Stimulated activated CD4-positive, alpha-beta T cell treated with anti-CD3 and anti-CD28 coated beads, TNF-alpha, amount 100 ng/mL, for 48 hours (primary cell): ENCODE measurements at places on chromosomes 13 and 19.
A peak's percentile ranks its signal among the peaks of the same experiment; 100 is the strongest.

GRCh38 chr19:47470447-47471195 lies 1.1 kb downstream of the SLC8A2 start:
- no peak for DNase-seq

DNA sequence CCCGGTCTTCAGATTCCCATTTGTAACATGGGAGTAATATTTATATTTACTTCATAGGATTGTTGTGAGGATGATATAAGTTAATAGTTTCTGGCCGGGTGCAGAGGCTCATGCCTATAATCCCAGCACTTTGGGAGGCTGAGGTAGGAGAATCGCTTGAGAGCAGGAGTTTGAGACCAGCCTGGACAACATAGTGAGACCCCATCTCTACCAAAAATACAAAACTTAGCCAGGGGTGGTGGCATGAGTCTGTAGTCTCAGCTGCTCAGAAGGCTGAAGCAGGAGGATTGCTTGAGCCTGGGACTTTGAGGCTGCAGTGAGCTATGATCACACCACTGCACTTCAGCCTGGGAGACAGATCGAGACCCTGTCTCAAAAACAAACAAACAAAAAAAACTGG lies 11.2 kb downstream of the CATSPERG start:
- DNase-seq, result no peak

DNA sequence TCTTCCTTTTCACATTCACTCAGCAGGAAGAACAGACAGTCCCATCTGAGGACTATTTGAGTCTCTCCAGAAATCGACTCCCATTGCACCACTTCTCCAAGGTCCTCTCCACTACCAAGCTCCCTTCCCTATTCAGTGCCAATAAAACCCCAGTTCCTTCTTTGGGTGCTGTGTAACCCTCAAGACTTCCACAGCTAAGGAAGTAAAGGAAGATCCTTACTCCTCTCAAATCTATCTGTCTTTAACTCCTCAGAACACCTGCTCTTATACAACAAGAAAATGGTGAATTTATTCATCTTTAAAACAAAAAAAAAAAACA lies 29.2 kb upstream of the TM9SF2 start:
- no peak for DNase-seq

GRCh38 chr19:2546128-2547032 lies 70.5 kb downstream of the GADD45B start:
- no peak for DNase-seq

DNA sequence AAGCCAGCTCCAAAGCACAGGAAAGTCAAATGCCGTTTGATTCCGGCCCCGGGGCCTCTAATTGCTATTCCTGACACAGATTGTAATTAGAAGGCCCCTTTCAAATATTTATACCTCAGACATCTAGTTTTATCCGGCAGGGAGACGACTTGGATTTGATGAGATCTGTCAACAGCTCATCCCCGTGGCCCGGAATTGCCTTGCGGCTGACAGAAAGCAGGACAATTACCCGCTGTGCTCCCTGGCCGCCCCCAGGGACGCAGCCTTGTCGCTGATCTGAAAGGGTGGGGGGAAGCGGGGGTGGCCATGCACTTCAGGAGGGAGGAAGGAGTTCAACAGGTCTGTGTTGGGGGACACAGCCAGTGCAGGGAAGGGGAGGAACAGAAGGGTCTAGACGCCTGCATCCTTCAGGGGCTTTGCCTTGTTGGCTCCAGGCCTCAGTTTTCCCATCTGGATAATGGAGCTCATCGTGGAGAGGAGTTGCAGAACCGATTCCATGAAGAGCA lies 1.8 kb upstream of the SHD start:
- no peak for DNase-seq

DNA sequence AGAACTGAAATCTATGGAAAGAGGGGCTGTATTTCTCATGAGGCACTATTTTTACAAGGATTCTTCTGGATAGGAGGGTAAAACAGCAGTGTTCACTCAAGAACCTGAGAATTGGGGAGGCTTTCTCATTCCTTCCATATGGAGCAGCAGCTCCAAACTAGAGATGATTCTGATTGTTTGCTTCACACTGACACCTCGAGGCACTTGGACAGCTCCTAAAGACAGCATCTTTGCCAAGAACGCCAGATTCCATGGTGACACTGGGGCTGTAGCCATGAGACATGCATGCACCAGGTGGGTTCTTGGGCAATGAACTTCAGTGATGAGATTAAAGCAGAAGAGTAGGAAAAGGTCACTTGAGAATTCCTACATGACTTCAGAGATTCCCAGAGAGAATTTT lies 361.5 kb upstream of the HTR2A start:
- no peak for DNase-seq

DNA sequence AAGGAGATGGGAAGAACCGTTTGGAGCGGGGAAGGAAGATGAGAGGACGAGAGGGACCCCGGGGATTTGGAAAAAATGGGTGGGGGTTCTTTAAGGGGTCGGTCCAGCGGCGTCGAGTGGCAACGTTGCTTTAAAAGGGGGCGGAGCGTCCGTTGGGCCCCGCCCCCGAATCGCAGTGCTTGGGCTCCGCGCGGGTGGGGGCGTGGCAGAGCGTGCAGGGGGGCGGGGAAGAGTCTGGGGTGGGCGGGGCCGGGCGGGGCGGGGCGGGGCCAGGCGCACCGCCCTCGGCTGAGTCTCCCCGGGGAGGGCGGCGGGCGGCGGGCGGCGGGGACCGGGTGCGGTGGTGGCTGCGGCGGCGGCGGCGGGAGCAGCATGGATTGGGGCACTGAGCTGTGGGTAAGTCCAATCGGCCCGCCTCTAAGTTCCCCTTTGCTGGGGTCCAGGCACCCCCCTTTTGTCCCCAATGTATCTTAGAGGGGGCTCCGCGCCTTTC lies at the start of gene TRIP10:
TRIP10 (plus strand) TSS at position 291 of the 493 bp plus-strand sequence; CDS start at position 373, 82 bp downstream.
- DNase-seq, result peak; percentile 80

DNA sequence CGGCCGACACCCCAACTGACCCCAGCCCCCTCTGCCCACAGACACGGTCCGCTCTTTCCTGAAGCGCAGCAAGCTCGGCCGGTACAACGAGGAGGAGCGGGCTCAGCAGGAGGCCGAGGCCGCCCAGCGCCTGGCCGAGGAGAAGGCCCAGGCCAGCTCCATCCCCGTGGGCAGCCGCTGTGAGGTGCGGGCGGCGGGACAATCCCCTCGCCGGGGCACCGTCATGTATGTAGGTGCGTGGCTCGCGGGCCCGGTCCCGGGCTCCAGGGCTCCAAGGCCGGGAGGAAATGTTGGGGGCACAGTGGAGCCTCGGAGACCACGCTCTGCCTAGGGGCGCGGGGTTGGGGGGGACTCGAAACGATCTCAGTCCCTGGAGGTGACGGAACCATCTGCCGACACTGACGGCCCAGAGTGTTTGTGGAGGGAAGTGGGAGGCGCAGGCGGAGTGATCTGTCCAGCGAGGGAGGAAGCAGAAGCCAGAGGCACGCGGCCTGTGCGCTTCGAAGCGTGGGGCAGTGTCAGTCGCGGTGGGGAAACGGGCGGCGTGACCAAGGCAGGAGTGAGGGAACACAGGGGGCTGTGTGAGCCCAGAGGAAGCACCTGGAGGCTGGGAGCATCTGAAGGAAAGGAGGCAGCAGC lies 6.3 kb downstream of the TBCB start:
- no peak for DNase-seq

DNA sequence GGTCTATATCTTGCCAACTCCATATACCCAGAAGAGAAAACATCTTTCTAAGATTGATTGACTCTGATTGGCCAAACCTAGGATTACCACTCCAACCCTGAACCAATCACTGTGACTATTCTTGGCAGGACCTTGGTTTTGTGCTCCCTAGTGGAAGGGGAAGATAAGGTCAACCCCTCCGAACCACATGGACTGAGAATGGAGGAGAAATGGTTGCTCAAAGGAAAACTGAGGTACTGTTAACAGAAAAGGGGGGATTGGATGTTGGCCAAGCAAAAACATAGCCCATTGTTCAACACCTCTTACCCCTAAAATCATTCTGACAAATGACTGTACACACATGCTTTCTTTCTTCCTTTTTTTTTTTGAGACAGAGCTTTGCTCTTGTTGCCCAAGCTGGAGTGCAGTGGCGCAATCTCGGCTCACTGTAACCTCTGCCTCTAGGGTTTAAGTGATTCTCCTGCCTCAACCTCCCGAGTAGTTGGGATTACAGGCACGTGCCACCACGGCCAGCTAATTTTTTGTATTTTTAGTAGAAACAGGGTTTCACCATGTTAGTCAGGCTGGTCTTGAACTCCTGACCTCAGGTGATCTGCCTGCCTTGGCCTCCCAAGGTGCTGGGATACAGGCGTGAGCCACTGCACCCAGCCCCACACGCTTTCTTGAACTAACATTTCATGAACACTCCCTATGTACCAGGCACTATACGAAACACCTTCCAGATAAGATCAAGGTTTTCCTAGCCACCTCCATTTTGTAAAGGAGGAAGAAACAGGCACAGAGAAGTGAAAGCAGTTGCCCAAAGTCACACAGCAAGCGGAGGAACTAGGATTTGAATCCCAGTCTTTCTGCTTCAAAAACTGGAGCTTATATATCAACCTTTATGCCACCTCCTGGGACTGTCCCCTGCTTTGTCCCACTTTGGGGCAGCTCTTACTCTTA lies 6.5 kb downstream of the MEIOSIN start:
- no peak for DNase-seq

DNA sequence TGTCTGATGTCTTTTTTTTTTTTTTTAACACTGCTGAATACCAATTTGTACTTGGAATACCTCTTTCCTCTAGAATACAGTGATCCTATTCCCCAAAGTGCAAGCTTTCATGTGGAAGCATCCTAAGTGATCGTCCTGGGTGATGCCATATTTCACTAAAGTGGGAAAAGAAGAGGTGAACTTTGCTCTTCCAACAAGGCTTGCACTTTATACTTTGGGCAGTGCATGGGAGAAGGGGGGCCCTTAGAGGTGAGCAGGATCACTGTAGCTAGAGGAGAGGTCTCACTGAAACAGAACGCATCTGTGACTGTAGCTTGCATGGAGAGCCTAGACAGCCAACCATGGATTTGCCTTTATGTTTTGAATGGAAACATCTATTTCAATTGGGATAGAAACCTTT lies 173.8 kb downstream of the STK24 start:
- DNase-seq, result no peak

- no peak for DNase-seq
These were observed 14.4 kb downstream of the C3 start for GRCh38 chr19:6705931-6706632.

GRCh38 chr13:112692104-112692503 lies 2.3 kb downstream of the ATP11A start:
- DNase-seq, result no peak

DNA sequence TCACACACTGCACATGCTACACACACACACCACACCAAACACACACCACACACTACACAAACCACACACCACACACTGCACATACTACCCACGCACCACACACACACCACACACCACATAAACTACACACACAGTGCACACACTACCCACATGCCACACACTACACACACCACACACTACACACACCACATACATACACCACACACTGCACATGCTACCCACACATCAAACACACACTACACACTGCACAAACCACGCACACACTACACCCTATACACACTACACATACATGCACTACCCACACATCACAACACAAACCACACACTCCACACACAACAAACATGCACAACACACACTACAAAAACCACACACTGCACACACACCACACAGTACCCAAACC lies 6.0 kb downstream of the MAG start:
- DNase-seq, result no peak

DNA sequence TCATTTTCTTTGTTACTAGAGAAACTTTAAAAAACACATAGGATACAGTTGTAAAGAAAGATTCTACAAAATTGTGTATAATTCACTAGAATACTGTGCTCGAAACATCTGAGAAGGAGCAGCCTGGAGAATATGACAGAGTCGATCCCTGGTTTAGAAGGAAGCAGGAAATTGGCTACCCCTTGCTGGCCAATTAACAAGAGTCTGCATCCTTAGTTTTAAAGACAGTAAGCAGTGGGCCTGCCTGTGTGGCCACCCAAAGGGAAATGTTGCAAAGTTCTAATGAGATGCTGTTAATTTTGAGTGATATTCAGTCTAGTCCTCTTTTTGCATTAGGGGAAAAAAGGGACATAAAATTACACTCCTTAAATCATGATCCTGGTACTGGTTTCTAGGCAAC lies 988.6 kb downstream of the PCDH17 start:
- DNase-seq, result no peak

- no peak for DNase-seq
These were observed 55.5 kb downstream of the BRCA2 start for GRCh38 chr13:32370805-32371204.

DNA sequence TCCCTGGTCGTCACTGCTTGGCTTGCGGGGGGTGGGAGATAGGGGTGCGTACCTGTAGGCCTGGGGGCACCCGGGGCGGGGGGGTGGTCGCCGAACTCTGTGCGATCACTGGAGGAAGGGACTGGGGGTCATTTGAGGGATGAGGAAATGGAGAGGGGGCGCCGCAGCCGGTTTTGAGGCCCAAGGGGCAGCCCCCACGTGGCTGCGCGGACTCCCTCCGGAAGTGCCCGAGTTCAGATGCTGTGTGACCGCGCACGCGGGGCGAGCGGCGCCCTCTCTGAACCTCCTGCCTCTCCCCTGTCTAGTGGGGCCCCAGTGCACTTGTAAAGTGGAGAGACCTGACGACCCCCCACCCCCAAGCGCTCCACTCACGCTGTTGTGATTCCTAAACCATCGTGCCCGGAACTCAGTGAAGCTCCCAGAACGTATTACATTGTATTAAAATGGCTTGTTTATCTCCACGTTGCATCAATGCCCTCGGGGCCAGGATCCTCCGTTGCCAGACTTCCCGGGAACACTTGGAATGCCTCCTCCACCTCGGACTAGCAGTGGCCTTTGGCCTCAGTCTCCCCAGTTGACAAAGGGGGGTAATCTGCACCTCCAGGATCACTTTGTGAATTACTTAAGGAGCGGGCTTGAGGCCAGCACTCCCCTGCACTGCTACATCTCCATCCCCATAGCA lies 3.0 kb upstream of the NANOS3 start:
- DNase-seq, result no peak

DNA sequence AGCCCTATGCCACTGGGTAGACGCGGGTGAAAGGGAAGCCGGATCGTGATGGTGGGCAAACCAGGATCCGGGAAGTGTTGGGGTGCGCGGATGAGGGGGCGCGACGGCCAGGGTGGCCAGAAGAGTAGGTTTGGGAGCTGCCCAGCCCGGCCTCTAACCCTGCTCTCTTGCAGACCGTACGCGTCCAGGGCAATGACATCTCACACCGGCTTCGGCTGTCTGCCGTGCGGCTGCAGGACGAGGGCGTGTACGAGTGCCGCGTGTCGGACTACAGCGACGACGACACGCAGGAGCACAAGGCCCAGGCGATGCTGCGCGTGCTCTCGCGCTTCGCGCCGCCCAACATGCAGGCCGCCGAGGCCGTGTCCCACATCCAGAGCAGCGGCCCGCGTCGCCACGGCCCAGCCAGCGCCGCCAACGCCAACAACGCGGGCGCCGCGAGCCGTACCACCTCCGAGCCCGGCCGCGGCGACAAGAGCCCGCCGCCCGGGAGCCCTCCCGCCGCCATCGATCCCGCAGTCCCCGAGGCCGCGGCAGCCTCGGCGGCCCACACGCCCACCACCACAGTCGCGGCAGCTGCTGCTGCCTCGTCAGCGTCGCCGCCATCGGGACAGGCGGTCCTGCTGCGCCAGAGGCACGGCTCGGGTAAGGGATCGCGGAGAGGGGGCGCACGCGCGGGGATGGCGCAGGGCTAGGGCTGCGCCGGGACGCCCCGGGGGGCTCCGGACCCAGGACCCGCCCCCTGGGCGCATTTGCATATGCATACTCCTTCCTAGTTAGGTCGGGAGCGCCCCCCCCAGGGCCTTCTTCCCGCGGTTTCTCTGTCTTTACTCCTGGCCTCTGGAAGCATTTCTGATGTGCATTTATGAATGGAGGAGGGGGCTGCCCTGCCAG lies 4.1 kb downstream of the VSTM2B start:
- no peak for DNase-seq
